ENCODE measurements at places on chromosomes 13 and 19. TPM values are rescaled to one million over a fixed set of nuclear protein-coding genes. Genes with fewer than 3 reads are reported as not detected.

The SIAH3 gene
- total RNA-seq: not detected

The SIGLEC14 gene
- total RNA-seq: 10.5 TPM

The ZNF730 gene
- total RNA-seq: 1.5 TPM

The FOXA3 gene
- not detected for total RNA-seq

The HS6ST3 gene
- total RNA-seq: not detected
